ENCODE measurements at places on chromosomes 13 and 19.

DNA sequence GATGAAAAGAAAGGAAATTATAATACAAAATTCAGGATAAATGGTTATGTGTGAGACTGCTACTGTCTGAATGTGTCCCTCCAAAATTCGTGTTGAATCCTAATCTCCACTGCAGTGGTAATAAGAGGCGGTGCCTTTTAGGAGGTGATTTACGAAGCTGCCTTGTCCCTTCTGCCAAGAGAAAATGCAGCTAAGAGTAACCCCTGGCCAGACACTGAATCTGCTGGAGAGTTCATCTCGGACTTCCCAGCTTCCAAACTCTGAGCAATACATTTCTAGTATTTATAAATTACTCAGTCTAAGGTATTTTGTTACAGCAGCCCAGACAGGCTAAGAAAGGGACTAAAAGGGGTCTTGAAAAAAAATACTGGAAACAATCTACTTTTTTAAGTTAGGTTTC is 152.6 kb downstream of the KLF12 start:
- DNase-seq, result no peak

- DNase-seq, result no peak
These were observed 170.6 kb downstream of the POSTN start for GRCh38 chr13:37427843-37428494.

- DNase-seq, result no peak
These were observed 54.7 kb downstream of the MBNL2 start for GRCh38 chr13:97276862-97277269.

- DNase-seq, result no peak
These were observed 1782.4 kb upstream of the PCDH20 start for GRCh38 chr13:63198071-63198470.
